ENCODE measurements at places on chromosomes 13 and 19.

GRCh38 chr13:90485436-90485835, 862.1 kb upstream of the MIR17HG start:
- peak; percentile 87 for DNase-seq

GRCh38 chr13:44435142-44435918, 61.7 kb downstream of the SERP2 start:
- DNase-seq: peak; percentile 99

DNA sequence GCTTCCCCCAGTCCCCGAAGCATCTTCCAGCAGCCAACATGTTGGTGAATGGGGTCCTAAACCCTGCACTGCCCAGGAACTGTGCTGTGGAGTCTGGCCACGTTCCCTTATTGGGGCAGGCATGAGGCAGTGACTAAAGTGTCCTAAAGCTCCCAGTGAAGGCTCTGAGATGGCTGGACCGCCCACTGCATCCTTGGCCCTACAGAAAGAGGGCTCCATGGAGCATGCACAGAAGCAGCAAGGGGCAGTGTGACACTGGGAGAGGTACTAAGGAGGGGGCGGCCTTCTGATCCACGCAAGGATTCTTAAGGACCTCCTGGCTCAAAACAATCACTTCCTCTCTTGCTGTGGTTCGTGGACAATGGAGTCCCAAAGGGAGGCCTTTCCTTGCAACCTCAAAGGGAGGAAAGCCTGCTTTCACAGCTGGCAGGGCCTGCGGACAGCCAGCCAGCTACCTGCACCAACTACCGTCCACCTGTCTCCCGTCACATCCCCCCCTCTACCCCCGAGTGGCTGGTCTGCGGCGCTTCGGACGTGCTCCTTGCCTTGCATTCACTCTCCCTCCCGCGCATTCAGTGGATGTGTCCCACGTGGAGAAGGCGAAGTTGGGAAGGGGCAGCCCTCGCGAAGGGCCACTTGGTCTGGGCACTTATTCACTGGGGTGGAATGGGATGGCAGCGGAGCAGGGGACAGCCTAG, 63.9 kb upstream of the STARD13 start:
- DNase-seq: peak; percentile 50

GRCh38 chr19:44499559-44499958, 763 bp downstream of the ZNF180 start:
- DNase-seq: peak; percentile 16

GRCh38 chr19:10419200-10419645, 1.1 kb upstream of the PDE4A start:
- no peak for DNase-seq

DNA sequence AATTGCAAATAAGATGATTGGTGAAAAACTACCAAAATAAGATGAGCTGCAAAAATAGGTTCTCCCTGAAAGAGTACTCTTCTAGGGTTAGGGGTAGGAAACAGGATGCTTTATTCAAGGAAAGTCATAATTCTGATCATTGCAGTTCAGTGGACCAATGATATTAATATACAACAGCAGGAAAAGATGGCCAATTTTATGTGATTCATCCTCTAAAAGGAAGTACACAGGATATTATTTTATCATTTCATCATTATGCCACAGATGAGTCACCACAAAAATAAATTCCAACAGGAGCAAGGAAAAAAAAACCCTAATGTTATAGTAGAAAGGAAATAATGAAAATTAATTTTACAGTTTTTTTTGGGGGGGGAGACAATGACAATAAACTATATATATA, 205.0 kb downstream of the NALCN start:
- peak; percentile 74 for DNase-seq

DNA sequence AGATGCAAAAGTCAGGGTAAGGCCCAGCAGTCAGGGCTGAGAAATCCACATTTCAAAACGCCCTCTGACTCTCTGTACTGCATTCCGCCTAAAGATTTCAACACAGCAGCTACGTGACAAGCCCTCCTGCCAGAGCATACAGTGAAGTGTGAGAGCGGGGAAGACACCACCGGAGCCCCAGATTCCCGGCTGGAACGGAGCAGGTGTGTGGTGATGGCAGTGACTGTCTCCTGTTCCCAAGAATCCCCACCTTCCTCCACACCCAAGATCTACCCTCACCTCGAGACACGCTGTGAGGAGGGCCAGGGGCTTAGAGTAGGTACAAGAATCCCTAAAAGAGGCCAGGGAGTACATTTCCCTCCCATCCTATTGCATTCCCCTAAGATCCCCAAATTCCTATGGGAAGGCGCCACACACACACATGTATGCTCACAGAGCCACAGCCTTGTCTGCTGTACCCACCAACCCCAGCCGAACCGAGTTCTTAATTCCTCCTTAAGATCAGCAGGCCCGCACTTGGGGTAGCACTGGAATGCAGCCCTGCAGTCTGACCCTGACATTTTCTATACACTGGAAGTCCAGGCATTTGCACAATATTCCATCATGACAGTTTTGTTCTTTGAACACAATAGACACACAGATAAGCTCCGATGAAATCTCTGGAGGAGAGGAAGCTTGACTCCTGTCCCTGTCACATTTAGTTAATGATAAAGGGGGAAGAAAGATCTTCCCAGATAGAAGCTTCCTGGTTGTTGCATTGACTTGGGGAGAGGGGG, 102.9 kb downstream of the FOXO1 start:
- no peak for DNase-seq

DNA sequence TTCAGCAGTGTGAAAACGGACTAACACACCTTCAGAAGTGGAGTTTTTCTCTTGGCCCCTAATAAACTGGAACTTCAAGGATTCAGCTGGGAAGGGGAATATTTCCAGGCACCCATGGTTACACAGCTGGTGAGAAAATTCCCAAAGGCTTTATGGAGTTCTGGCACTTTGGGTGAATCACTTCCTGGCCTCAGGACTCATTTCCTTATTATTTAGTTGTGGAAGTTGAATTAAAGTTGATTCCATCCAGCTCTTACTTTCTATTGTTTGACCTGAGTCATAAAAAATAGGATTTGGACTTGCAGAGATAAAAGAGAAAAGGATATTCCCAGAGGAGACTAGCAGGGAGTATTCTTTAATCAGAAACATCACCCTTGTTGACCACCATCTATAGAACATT, 882.1 kb downstream of the UQCRFS1 start:
- DNase-seq: no peak

GRCh38 chr13:43831088-43831487, 44.3 kb upstream of the ENOX1 start:
- peak; percentile 35 for DNase-seq

GRCh38 chr13:32427852-32428580, at the start of gene N4BP2L1:
Gene N4BP2L1 (minus strand): TSS chr13:32428130. CDS start chr13:32428082, 48 bp downstream.
- DNase-seq: peak; percentile 56

DNA sequence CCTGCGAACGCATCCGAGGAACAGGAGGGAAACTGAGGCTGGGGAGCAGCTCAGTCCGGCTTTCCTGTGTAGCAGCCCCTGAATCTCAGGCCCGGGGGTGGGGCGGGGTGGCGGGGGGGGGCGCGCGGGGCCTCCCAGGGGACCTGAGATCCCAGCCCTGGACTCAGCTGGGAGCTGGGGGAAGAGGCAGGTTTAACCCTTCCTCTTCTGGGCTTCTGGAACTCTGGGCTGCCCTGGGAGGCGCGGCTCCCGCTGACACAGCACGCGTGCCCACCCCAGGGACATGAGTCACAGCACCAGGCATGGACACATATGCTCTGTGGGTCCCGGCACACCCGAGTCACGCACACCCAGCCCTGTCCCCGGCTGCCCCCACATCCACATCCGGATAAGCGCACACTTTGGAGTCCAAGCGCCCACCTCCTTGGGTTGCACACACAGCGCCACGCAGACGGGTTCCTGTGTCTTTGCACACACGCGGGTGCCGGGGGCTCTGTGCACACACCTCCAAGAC, 3.5 kb upstream of the CIRBP start:
- DNase-seq: peak; percentile 94

GRCh38 chr13:22000191-22000590, 329.3 kb downstream of the FGF9 start:
- DNase-seq: no peak

DNA sequence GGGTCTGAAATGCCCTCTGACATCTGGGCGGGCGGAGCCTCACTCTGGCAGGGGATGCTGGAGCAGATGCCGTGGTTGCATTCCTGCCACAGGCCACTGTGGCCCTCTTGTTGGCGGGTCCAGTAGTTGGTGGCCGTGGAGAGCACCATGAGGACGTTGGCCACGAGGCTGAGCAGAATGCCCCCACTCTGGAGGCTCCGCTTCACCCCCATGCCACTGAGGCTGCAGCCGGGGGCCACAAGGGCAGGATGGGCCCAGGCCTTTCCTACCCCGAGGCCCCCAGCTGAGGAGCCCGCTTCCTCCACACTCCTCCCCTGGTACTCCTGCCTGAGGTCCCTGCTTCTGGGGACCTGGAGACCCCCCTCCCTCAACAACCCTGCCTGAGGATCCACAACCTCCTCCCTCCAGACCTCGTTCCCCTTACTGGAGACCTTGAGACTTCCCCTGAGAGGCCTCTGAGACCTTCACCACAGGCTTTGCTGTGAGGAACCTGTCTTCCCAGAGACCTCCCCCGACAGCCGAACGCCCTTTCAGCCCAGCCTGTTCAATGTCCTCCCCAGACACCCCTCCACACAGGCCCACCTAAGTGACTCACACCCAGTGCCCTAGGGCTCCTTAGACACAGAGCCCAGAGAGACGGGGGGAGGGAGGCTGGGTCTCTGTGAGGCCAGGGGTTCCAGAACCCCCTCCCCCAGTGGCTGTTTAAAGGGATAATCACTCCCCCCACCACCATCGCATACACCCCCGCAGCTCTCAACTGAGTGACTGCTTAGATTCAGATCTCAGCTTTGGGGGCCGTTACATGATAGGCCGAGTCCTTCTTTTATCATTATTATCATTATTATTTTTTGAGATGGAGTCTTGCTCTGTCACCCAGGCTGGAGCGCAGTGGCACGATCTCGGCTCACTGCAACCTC, at the start of gene CLDND2:
CLDND2 (minus strand) TSS at position 638 of the 917 bp plus-strand sequence; CDS start at position 212, 426 bp downstream.
- DNase-seq: no peak

DNA sequence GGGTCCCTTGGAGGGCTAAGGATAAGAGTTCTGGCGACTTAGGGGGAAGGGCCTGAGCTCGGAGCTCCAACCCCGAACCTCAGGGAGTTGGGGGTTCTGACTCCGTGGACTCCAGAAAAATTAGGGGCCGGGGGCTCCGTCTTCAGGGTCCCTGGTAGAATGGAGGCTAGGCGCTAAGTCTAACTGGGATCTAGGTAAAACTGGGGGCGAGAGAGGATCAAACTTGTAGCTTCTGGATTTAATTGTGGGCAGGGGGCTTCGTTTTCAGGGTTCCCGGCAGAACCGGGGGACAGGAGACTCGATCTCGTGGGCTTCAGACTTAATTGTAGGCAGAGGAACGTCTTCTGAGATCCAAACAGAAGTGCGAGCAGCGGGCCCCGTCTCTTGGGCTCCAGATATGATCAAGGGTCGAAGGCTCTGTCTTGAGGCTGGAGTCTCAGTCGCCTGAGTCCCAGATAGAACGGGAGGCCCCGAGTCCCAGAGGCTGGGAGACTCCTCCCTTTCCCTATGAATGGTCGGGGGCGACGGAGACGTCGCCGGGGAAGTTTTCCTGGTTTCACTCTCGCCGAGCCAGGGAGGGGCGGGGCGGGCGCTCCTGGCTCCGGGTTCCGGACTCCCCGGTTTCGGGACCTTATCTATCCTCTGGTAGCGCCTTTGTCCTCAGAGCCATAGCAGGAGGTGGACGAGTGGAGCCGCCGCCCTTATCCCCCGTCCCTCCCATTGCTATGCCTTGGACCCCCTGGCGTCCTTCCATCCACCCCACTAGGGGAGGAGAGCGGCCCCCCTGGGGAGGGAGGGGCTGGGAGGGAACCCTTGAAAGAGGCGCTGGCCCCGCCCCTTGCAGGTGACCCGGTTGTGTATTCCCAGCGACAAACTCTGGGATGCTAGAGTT, 1.3 kb downstream of the NECTIN2 start:
- DNase-seq: peak; percentile 80

- peak; percentile 4 for DNase-seq
Measured at GRCh38 chr19:27774827-27775226, 1438.1 kb downstream of the UQCRFS1 start.

DNA sequence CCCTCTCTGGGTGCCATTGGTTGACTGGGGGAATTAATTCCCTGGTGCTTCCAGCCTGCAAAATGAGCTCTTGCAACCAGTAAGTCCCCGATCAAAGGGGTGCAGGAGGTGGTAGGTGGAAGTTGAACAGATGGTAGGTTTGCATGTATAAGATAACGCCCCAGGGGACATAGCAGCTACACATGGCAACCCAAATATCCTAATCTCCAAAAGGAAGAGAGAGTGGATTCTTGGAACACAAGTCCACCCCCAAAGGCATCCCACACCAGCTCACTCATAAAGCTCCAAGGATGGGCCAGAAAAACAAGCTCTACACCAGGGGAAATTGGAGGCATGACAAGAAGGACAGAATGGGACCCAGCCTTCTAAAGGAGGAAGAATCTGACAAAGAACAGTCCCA, 4.8 kb downstream of the CD209 start:
- no peak for DNase-seq

- peak; percentile 83 for DNase-seq
Measured at GRCh38 chr19:49157445-49158224, at the start of gene TRPM4. Gene TRPM4 (plus strand): TSS chr19:49157792. CDS start chr19:49157867, 75 bp downstream.

DNA sequence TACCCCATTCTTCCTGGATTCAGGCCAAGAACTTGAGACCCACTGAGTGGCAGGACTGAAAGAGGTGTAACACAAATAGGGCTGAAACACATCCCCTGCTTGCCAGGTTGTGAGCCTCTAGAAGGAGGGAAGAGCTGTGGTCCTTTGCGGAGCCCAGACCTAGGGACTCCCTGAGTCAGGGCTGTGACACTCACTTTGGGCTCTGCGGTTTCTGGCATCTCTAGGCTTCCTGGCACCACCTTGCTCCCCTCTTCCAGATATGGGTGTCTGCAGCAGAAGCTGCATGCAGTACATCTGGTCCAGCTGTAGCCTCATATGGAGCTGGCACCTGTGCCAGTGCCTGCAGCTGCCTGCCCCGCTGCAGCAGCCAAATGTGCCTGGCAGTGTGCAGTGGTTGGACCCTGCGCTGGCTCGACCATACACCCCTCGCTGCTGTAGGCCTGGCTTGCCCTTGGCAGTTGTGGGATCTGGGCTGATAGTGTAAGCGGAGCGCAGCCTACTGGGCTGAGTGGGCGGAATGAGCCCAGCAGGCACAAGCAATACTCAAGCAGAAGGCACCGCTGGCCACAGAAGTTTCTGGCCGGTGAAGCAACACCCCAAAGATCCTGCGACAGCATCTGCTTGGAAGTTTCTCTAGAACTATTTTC, 290.4 kb downstream of the SLITRK6 start:
- no peak for DNase-seq

DNA sequence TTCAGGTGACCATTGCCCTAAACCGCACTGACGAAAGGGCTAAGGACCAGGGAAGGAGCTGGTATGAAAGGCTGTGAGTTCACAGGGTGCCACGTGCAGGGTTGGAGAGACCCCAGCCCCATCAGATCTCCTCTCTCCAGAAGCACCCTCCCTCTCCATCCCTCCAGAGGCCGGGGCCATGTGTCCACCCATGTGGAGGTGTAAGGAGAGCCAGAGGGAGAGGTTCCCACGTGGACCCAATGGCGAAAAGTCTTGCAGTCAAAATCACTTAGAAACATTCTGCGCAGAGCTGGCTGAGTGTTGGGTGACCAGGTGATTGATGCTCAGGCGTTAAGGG, 168.3 kb downstream of the COL4A1 start:
- DNase-seq: no peak

DNA sequence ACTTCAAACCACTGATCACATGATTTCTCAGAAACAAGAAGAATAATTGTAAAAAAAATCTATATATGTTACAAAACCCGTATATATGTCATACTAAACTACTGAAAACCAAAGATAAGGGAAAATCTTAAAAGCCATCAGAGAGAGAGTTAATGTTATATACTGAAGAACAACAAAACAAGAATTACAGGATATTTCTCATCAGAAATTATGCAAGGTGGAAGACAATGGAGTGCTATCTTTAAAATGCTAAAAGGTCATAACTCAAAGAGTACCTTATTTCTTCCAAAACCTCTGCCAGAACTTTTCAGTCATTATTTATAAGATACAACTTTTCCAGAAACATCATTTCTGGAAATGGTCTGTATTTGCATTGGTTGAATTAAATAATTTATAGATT, 256.8 kb downstream of the RBM26 start:
- no peak for DNase-seq

Data from EL (cell line).